Upper lobe of left lung (tissue), 6 donors: ENCODE measurements at places on chromosomes 7 and 10.

DNA sequence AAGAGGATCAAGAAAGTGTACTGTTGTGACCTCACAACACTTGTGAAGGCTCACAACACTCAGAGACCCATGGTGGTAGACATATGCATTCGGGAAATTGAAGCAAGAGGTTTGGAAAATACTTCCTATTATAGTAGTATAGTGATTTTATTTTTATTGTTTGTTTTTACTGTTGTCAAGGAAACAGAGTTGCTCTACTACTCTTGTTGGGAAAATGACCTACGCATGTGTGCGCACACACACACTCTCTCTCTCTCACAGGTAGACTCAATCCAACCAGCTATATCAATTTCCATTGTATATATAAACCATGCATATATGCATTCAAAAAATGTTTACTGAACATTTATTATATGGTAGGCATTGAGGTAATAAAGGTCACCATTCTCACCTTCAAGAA, 63.7 kb upstream of the PRR15 start:
- DNase-seq: no peak

DNA sequence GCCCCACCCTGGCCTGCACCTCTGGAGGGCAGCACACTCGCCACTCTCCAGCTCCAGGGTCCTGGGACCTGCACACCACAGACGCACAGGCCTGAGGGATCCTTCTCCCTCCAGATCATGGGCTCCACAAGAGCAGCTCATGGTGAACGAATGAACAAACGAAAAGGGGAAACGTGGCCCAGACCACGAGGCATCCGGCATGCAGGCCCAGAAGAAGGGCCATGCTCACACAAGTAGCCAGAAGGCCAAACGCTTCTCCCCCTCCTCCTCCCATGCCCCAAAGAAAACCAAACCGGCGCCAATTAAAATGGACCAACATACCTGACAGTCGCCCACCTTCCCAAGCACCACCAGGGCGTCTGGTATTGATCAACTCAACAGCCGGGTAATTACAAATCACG, 30.4 kb downstream of the MAD1L1 start:
- peak; percentile 32 for DNase-seq

GRCh38 chr10:88841316-88842111, 10.1 kb downstream of the ANKRD22 start:
- no peak for DNase-seq

- no peak for DNase-seq
Observed at GRCh38 chr7:16604054-16604453, 41.5 kb downstream of the ANKMY2 start.

GRCh38 chr7:21869785-21870402, 75.8 kb downstream of the CDCA7L start:
- no peak for DNase-seq

DNA sequence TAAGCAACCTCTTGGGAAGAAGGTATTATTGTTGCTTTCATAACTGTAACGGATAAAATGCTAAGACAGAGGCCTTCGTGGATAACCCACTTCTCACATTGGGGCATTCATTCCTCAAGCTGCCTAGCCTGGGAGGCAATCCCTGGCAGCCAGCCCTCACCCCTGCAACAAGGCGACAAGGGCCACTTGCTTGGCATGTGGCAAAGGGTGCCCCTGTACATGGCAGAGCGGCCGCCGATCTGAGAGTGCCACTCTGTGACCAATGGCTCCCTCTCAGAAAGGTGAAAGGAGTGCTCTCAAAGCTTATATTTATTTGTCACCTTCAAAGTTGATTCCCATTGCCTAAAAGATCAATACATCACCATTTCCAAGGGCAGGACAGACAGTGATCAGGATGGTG, 31.9 kb downstream of the EBF3 start:
- DNase-seq: peak; percentile 8

DNA sequence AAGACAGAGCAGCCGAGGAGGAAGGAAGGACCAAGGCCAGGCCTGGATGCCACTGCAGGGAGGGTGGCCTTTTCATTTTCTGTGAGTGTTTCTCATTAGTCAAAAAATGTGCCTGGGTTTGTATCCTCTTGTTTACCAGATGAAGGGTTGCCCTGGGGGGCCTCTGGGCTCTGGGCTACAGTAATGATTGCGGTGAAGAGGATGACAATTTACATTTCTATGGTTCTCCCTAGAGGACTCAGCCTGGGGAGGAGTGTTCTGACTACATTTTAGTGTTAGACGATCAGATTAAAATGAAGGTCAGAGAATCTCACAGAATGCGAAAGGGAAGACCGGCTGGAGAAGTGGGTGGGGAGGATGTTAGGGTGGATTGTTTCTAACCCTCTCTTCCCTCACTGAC, 108.0 kb upstream of the KMT2C start:
- DNase-seq: no peak

- peak; percentile 76 for DNase-seq
Observed at GRCh38 chr7:66377045-66377444, 171.9 kb downstream of the TPST1 start.

DNA sequence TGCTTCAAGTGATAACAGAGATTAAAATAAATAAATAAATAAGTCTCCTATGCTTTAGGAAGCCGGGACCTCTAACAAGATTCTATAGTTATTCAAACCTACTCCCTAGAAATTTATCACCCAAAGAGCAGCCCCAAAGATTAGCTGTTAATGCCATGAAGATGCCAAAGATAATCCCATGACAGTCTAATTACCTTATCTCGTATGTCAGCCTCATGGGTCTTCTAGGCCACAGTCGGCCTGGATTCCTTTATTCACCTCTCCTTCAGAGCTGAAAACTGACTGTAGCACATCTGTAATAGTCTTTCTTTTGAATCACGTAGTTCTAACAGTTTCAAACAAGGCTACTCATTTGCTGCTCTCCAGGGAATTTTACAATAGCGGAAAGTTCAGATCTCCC, 24.2 kb downstream of the COL1A2 start:
- no peak for DNase-seq

DNA sequence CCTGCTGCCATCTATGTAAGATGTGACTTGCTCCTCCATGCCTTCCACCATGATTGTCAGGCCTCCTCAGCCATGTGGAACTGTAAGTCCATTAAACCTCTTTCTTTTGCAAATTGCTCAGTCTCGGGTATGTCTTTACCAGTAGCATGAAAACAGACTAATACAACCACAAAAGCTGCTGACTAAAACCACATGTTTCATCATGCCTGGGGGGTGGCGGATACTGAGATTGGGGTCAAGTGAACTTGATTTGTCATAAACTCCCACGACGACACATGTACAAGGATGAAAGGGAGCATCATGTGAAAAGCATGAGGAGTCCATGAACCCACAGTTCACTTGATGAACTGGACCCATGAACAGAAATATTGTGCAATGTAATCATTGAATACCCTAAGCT, 134.9 kb upstream of the ANK3 start:
- DNase-seq: no peak

DNA sequence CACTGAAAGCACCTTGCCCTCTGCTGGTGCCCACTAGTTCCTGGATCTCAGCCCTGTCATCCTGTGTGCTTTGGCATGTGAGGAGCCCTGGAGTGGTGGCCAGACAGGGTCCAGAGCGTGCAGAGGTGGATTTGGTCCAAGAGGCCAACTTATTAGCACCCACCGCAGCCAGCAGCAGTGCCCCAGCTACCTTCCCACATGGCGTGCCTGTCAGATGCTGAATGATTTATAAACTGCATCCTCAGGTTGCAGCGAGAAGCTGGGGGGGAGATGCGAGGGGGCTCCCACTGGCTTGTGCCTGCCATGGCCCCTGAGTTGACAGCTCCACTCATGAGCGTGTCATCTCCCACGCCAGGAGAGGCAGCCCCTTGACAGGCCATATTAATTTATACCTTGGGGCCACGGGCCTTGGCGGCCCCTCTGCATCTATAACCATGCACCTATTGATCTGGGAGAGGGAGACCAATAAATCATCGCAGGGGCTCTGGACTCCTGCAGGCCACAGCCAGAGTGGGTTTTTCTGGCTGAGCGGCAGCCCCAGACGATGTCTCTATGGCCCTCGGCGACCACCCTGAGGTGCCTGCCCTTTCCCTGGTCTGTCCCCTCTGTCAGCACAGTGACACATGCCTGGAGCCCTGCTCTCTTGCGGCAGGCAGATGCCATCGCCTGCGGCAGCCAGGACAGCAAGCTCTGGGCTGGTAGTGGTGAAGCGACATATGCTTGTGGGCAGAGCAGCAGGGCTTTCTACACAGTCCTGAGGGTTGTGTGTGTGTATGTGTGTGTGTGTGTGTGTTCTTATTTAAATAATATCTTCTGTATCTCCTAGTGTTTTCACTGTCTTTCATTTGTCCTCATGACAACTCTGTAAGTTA, 120.8 kb downstream of the CDH23 start:
- DNase-seq: no peak

DNA sequence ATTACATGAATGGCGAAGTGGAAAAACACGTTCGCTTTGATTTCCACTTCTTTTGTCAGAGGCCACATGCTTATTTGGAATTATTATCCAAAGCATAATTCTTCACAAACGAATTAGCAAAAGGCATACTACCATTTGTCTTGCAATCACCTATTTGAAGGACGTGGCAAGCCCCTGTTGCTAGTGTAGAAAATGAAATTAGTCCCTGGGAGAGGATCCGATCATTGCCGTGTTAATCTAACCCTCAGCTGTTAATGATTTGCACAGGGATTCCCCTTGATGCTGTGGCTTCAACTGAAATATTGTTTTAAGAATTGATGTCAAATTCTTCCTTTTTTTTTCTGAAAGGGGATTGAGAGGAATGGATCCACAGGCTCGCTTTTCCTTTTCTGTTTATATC, 4.6 kb downstream of the AGMO start:
- no peak for DNase-seq

DNA sequence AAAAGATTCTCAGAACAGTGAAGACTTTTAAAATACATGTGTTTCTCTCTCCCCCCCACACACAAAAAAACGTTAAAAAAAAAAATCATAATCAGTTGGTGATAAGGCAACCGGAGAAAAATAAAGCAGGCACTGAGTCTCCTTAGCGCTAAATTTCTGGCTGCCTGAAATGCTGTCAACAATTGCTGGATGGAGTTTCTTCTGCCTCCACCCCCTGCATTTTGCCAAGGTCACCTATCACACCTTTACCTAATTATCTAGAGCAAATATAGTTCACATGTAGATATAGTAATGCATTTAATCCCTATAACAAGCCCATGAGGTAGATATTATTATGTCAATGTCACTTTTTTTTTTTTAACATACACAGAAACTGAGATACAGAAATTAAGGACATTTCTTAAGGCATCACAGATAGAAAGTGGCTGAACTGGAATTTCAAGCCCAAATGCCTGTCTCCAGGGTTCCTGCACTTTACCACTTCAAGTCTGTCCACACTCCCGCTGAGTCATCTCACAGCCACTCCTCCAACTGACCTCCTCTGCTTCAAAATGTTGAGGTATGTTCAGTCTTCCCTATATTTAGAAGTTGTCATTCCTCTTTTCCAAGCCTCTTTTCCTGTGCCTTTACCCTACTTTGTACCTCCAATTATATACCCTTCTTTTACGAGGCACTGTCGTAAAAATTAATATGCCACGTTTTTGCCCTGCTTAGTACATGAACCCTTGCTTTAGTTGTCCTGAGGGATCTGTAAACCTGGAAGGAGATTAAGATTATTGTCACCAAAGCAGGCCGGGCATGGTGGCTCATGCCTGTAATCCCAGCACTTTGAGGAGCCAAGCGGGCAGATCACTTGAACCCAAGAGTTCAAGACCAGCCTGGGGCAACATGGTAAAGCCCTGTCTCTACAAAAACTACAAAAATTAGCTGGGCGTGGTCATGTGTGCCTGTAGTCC, 72.8 kb upstream of the MPP7 start:
- DNase-seq: no peak

- no peak for DNase-seq
Observed at GRCh38 chr10:125691160-125691981, 8.4 kb upstream of the TEX36 start.

DNA sequence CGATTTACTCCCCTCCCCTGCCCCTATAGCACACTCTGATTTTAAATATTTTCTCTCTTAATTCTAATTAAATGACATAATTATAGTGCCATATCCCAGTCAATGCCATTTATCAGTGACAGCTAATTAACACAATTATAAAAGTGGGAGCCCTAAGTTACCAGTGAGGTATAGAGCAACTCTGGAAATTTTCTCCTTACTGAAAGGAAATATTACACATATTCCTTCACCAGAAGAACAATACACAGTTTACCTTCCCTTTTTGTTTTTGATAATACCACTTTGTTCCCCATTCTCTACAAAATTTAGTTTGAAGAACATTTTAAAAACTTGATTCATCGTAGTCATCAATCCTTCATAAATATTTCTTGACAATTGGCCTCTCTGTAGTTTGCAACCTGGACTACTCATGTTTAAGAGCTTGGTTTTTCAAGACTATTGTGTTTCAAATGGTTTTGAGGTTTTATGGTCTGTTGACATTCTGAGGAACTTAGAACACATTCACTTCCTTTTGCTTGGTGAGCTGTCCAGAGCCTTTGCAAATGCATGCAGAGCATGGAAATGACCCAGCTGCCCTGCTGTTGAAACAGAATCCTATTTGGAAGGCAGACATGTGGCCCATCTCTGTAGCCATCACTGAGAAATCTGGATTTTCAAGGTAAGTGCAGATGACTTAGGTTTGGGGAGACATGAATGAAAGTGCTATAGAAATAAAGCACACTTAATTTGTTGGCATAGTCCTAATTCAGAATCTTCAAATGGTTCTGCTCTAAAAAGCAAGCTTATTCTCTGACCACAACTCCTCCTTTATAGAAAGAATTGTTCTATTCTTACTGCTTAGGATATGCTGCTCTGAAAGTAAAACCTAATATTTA, at the start of gene GPR141:
TSS of gene GPR141 (plus strand) at position 521 of the 875 bp plus-strand sequence. CDS start 56,628 bp downstream, outside the sequence.
- peak; percentile 57 for DNase-seq

DNA sequence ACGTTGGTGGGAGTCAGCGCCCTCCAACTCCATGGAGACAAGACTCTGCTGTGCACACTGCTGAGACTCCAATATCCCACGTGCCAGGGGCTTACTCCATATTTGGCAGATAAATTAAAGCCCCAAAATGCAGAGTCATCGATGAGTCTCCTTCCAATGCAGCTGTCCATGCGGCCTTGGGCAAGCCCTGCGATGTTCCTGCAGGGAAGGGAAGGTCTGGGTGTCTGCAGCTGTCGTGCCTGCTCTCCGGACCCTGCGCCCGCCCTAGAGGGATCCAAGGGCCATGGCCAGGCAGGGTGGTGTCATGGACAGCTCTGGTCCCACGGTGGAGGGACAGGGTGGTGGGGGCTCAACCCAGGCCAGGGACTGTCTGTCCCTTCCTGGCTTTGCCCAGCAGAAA, 185.2 kb downstream of the PTPRN2 start:
- DNase-seq: no peak

GRCh38 chr10:17143055-17143690, 13.6 kb upstream of the CUBN start:
- no peak for DNase-seq

GRCh38 chr10:98556061-98556460, 109.3 kb upstream of the HPS1 start:
- DNase-seq: no peak

- DNase-seq: no peak
Observed at GRCh38 chr7:93203496-93203895, 22.8 kb downstream of the HEPACAM2 start.

DNA sequence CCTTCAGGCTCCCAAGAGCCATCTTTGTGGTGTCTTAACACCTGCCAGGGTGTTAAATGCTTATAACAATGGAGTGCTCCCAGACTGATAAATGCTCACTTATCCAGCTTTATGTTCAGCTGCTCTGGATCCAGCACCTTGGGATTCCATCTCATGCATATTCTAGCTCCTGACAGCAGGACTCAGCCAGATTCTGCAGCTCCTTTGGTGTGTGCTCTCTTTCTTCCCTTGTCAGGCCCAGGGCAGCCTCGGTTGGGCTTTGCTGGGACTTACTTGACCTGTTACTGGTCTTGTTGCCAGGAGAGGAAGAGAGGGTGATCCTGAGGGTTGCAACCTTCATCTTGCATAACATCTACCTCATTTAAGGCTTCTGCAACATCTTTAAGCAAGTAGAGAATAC, 59.4 kb upstream of the CCNY start:
- DNase-seq: no peak
